ENCODE measurements at places on chromosomes 3 and 15. TPM values are rescaled to one million over a fixed set of nuclear protein-coding genes. Genes with fewer than 3 reads are reported as not detected.
A peak's percentile ranks its signal among the peaks of the same experiment; 100 is the strongest.

- no peak for DNase-seq
These were observed 44.8 kb upstream of the MAP3K13 start for GRCh38 chr3:185318141-185318540.

GRCh38 chr3:111761309-111761795 lies 97.7 kb upstream of the PHLDB2 start:
- peak; percentile 60 for DNase-seq

DNA sequence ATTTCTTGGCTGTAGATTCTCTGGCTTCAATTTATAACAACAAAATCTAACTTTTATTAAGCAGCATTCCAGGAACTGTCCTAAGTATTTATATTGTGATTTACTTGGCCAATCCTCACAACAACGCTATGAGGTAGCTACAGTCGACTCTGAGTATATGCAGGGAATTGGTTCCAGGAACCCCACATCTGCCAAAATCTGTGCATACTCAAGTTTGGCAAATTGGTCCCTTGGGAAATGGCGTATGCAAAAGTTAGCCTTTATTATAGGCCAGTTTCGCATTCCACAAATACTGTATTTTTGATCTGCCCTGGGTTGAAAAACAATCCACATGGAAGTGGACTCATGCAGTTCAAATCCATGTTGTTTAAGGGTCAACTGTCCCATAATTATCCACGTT lies 53.9 kb downstream of the RAP2B start:
- no peak for DNase-seq

DNA sequence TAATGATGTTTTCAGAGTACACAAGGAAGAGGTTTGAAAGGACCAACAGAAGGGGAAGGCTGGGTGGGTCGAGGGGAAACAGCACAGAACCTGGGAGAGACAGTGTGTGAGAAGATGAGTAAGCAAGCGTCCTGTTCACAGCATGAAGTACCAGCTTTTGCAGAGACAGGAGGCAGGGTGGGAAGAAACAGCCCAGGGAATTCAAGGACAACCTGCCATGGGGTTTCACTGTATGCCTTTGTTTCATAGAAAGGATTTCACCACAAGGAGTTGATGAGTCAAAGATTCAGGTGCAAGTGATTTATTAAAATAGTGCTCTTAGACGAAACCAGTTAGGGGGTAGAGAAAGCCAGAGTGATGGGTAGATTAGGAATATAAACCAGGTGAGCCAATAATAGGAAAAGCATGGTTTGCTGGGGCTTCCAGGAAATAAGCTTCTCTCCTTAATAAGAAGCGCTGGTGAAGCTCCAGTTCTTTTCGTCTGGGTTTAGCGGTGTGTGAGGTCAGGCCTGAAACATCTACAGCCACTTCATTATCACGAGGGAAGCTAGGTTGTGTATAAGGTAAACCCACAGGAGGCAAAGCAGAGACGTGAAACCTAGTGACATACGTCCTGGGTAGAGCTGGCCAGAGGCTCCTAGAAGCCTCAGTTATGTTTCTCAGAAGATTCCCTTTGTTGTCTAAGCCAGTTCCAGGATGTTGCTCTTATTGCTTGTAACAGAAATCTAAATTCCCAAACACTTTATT lies 3.9 kb downstream of the HHLA2 start:
- DNase-seq = no peak

DNA sequence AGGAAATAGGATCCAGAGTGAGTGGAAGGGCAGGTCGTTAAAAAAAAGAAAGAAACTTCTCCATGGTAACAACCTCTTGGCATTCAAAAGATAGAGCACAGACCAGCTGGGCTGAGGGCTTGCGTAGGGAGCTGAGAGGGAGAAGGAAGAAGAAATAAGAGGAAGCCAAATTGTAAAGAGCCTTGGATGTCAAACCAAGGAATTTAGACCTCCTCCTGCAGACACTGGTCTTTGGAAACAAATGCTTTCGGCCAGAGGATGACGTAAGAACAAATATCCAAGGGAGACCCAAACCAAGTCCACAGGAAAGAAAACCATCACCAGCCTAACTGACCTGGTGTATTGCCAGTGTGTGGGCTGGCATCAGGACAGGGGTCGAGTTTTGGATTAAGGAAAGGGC lies 155.2 kb downstream of the UACA start:
- no peak for DNase-seq

The SRP14 gene
- polyA plus RNA-seq = 564 TPM

The EXD1 gene
- polyA plus RNA-seq = not detected

The UROC1 gene
- not detected for polyA plus RNA-seq
